ENCODE measurements at places on chromosomes 2 and 18.

DNA sequence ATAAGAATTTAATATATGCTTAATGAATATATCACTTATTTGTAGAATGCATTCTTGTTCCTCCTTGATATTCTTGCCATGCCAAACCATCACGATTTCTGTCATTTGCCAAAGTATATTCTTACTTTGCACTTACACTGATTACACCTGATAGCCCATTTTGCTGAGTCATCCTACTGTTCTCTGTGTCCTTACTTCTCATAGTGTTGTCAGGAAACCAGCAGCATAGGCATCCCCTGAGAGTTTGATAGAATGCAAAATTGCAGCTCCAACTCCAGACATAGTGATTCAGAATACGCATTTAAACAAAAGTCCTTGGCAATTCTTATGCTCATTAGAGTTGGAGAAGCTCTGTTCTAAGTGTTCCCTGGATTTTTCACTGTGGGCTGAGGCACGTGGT is 687.1 kb downstream of the DPP10 start:
- no peak for DNase-seq

DNA sequence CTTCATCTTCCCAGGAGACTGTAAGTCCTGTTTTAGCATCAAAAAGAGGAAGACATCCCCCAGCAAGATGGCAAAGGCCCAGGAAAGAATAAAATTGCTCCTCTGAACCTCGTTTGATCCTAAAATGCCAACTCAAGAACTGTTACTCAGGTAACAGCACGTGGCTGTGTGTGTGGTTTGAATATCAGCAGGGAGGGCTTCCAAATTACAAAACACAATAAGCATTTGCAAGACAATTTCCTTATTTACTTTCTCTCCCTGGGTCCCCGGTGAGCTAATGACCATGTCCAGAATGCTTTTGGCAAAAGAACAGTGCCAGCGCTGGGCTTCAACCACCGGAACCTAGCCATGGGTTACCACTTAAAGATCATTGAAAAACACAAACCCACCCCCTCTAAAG is 163.6 kb downstream of the C1D start:
- DNase-seq, result no peak

DNA sequence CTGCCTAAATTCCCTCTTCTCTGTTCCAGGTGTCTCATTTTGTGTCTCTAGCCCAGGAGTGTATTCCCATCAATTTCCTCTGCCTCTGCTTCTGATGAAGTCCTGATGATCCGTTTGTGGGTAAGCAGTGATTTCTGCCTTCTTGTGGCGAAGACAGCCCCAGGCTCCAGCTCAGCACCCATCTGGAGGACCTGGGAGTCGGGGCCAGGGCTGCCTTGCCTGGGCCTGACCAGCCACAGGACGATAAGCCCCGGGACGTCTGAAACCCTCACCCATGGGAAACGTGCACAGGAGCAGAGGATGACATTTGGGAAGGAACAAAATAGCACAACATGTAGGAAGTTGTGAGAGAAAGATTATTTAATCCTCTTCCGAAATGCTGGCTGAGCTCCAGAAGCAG is 206.9 kb downstream of the FBXO15 start:
- DNase-seq, result no peak

- no peak for DNase-seq
Observed at GRCh38 chr2:85132397-85132796, 795 bp upstream of the TCF7L1 start.

DNA sequence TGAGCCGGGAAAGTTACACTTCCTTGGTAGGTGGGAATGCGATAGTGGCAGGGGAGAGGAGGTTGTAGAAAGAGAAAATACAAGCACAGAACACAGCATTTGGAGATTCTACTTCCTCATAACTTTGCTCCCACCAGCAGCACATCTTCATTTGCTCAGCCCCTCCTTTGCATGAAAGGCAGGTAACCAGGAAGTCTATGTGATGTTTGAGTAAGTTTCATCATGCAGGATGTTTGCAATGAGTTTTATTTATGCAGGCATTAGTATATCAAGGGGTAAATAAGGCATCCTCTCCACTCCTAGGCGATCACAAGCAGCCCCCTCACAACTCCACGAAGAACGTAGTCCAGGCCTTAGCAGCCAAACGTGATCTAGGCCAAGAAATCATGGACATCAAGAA is 5.0 kb downstream of the RNF152 start:
- DNase-seq, result no peak

GRCh38 chr2:3563521-3563976 is 5.4 kb upstream of the RNASEH1 start:
- DNase-seq, result no peak

- no peak for DNase-seq
Observed at GRCh38 chr2:175187378-175187777, 5.9 kb upstream of the ATP5MC3 start.

DNA sequence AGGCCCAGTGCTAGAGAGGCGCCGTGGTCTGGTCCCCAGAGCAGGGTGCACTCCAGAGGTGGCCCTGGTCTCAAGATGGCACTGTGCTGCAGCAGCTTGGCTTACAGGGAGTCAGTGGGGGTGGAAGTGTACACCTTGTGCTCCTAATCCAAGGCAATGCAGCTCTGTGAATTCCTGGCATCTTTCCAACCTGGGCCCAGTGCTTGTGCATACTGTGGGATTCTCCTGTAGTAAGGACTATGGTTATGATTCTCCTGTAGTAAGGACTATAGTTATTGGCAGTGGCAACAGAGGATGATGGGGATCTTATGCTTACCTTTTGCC is 616.7 kb upstream of the REG3G start:
- DNase-seq, result no peak

DNA sequence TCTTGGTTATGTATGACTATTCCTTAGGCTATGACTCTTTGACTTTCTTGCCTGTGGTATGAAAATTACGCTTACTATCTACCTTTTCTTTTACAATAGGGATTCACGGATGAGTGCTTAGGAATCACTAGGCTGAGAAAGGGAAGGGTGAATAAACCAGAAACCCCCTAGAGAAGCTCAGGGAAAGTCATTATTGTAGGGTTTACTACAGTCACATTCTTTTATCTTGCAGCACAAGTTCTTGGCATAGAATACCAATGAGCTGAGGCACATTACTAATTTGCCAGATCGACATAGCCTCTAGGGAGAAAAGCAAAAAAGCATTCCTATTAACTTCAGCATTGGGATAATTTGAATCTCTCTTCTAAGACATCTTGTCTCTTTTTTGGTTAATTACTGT is 103.3 kb downstream of the ST6GAL2 start:
- no peak for DNase-seq
